ENCODE measurements at places on chromosomes 2 and 18. TPM values are rescaled to one million over a fixed set of nuclear protein-coding genes. Genes with fewer than 3 reads are reported as not detected.

The GCA gene
- total RNA-seq, result 11.3 TPM

The STRN gene
- 27.2 TPM for total RNA-seq

The ACTR1B gene
- total RNA-seq, result 62.6 TPM

- H3K27me3 ChIP-seq, result peaks cover 3% of the 10 kb centered on the region
- H3K36me3 ChIP-seq, result peaks cover 5% of the 10 kb centered on the region
- H3K27ac ChIP-seq, result no peak overlapping the region
- H3K4me3 ChIP-seq, result peak overlapping the region; percentile 63
- H3K4me1 ChIP-seq, result peaks cover 42% of the 10 kb centered on the region
- DNase-seq, result no peak
Measured at GRCh38 chr2:20444993-20445910, 1.6 kb upstream of the RHOB start.

DNA sequence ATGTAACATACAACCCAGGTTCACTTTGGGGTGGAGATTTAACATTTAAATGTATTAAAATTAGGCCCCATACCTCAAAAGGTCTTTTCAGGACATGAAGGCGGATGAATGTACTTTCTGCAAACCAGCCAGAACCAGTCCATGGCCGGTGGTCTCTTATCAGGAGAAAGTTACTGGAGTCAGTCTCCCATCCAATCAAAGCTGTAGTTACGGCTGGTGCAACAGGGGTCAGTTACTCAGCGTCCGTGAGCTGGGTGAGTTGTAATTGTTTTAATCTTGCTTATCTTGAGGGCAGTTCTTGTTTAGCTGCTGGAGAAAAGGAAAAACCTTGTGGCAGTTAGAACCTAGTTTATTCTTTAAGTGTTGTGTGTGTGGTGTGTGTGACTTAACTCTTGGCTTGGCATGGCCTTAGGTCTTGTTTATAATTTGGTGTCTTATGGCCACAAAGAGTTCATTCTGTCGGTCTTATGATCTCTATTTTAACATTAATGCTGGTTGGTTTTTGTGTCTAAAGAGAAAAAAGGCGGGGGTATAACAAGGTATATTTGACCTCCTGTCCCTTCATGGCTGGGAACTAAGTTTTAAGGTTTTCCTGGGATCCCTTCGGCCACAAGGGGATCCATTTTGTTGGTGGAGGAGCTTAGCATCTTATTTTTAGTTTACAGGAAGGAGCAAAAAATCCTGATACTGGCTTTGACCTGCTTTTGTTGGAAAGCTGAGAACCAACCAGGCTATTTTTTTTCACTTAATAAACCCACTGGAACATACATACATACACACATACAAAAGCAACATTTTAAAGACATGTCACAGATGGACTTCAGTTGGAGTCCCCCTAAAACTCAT, 143.5 kb upstream of the NCK2 start:
- no peaks in the 10 kb centered on the region for H3K27me3 ChIP-seq
- H3K27ac ChIP-seq, result no peak overlapping the region
- no peak overlapping the region for H3K4me3 ChIP-seq
- H3K36me3 ChIP-seq, result no peaks in the 10 kb centered on the region
- peaks cover 22% of the 10 kb centered on the region for H3K4me1 ChIP-seq

- peaks cover 33% of the 10 kb centered on the region for H3K4me1 ChIP-seq
- no peaks in the 10 kb centered on the region for H3K27me3 ChIP-seq
- no peak overlapping the region for H3K4me3 ChIP-seq
- H3K36me3 ChIP-seq, result no peaks in the 10 kb centered on the region
- H3K27ac ChIP-seq, result no peak overlapping the region
Measured at GRCh38 chr18:63181706-63182309, 137.8 kb downstream of the BCL2 start.

DNA sequence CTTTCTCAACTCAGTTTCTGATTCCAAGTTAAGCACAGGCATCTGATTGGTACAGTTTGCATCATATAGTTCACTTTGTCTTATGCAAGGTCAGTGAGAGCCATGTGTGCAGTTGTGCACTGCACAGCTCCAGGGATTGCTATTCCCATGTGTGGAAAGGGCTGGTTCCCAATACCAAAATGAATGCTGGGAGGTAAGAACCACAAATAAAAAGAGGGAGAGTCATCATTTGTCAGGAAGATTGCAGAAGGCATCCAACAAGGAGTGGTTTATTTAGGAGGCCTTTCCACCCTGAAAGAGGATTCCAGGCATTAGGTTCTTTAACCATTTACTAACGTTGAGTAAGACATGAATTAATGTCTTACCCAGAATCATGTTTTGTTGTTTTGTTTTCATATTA, 141.2 kb upstream of the ST6GAL2 start:
- H3K27me3 ChIP-seq, result no peaks in the 10 kb centered on the region
- no peaks in the 10 kb centered on the region for H3K4me1 ChIP-seq
- DNase-seq, result no peak
- H3K36me3 ChIP-seq, result peaks cover 2% of the 10 kb centered on the region
- H3K4me3 ChIP-seq, result no peak overlapping the region
- H3K27ac ChIP-seq, result no peak overlapping the region

- H3K4me1 ChIP-seq, result no peaks in the 10 kb centered on the region
- no peak overlapping the region for H3K4me3 ChIP-seq
- no peak for DNase-seq
- H3K27ac ChIP-seq, result no peak overlapping the region
Measured at GRCh38 chr2:219951099-219951498, 323.7 kb downstream of the SLC4A3 start.

- H3K27ac ChIP-seq, result no peak overlapping the region
- peaks cover 8% of the 10 kb centered on the region for H3K27me3 ChIP-seq
- peaks cover 14% of the 10 kb centered on the region for H3K4me1 ChIP-seq
- H3K36me3 ChIP-seq, result no peaks in the 10 kb centered on the region
Measured at GRCh38 chr2:42086500-42086953, 38.7 kb downstream of the PKDCC start.
